ENCODE measurements at places on chromosomes 2 and 18.

DNA sequence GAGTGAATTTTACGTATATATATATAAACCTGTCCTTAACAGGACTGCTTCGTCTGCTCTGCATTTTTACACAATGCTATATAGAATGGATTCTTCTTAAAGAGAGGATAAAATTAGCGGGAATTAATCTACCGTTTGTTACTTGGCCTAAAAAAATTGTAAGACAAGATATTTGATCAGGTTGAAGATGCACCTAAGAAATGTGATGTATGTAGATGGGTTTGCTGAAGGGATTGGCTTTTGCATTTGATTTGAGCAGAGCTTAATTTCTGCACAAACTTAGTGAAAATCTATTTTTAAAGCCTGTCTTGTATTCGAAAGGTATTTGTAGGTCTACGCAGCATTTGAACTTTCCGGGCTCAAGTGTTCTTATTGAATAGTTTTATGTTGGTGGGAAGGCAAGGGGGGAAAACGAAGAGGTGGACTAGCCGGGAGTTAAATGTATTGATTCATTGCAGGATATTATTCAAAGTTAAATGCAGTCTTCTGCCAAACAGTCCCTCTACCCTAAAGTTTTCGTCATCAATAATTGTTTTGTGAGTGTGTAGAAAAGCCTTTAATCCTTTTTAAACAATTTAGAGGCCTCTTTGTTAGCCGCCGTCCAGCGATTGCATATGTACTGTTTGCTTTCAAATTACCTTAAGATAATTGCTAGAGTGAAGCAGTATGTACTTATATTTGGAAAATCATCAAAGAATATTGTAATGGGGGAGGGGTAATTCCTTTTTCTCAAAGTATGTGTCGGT, 1.2 kb downstream of the PPP1CB start:
- peak; percentile 30 for DNase-seq

GRCh38 chr2:160510617-160511016, 17.0 kb upstream of the RBMS1 start:
- no peak for DNase-seq

GRCh38 chr18:77067291-77068061, 65.1 kb downstream of the MBP start:
- no peak for DNase-seq

- no peak for DNase-seq
Measured at GRCh38 chr2:159737292-159737916, 25.1 kb downstream of the MARCHF7 start.

- DNase-seq, result peak; percentile 23
Measured at GRCh38 chr2:56009758-56010458, 86.3 kb upstream of the EFEMP1 start.

DNA sequence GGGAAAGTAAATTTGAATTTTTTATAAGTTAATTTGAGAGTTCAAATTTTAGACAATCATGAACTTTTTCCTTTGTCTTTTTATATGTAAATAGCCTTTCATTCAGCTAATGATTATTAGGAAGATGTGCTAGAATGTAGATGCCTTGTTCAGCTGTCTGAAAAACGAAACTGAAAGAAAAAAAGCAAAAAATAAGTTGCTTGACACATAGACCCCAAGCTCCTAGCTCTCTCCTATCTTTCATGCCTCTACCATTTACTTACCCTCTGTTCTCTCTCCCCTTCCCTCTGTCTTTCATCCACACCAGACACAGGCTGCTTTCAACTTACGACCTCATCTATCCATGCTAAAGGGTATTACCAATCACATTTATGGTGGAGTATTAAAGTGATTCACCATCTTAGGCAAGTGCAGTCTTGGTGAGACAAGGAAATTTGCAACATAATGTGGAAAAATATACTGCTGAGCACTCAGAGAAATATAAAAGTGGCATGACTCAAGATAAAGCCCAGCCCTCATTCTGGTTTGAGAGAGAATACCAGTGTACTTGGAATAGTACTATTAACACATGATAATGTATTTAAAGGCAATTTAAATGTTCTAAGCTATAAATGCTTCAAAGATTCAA, 425.6 kb downstream of the SUCLG1 start:
- DNase-seq, result no peak

GRCh38 chr18:59035591-59035990, 104.1 kb upstream of the SEC11C start:
- DNase-seq, result no peak

- DNase-seq, result no peak
Measured at GRCh38 chr2:88885275-88885674, 193.8 kb downstream of the RPIA start.

GRCh38 chr18:67310826-67311225, 205.7 kb downstream of the DSEL start:
- DNase-seq, result no peak

DNA sequence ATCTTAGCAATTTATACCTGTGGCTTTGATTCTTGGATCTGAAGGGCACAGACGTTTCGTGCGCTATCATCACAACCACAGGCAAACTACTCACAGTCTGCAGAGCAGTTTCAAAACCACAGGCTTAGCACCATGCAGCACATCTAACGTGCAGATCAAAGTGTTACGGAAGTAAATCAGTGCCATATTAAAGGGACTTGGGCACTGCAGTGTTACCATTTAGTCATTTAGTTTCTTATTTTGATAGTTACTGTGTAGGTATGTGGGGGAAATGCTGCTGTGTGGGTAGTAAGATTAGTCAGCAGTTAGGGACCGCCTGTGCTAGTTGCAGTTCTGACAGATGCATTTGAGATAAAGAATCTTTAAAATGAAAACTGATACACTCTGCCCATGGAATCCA, 384.0 kb downstream of the NBAS start:
- no peak for DNase-seq

DNA sequence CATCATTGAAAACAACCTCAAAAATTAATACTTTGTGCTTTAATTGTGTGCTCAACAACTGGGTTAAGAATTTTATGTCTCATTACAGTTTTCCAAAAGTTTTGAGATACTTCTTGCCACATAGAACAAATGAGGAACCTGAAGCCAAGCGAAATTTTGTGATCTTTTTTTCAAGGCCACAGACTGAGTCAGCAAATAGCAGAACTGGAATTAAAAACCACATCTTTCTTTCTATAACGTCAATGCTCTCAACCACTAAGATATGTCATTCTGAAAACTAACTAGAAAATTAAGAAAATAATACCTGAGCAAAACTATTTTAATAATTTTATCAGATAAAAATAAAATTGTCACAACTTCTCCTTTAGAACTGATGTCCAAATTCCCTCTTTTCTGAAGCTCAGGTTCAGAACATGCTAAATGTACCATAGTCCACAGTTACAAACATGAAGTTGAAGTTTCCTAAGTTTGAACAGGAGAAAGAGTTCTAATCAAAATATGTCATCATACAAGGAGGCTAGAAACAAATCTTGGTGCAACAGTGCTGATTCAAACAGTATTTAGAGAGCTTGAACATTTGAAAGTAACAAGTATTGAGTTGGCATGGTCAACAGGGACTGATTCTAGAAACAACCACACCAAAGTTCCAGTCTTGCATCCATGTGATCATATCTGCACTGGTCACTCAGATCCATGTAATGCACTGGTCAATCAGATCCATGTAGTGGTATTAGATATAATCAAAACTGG, 27.6 kb upstream of the CALCRL start:
- DNase-seq, result no peak

DNA sequence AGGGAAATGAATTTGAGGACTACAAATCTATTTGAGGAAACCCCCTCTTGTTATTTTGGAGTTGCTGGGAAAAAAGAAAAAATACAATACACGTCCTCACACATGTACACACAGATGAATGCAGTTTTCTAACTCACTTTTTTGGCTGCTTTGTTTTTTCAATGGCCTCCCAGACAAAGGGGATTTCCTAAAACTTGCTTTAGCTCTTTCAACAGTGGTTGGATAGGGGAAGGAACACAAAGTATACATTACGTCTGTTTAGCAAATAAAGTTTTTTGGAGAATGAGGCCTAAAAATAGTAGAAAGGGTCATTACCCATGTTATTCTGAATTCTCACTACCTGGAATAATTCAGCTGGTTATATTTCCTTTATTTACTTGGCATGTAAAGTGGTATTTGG, 125.3 kb upstream of the ITGB6 start:
- no peak for DNase-seq

- DNase-seq, result no peak
Measured at GRCh38 chr2:239578381-239578780, 177.6 kb upstream of the HDAC4 start.

DNA sequence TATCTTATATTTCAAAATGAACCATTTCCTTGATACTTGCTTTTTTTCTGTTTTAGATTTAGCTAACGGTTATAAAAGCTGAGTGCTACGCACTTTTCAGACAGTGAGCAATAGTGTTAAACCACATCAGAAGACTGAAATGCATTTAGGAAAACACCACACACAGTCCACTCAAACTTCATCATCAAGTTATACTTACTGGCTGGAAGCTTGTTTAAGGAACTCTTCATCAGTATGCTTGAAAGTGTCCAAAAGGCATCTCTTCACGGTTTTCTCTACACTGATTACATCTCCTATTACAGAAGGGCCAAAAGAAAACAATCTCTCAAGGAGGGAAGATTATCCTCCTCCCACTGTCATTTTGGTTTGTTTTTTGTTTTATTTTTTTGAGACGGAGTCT, 19.7 kb downstream of the ILKAP start:
- DNase-seq, result no peak

DNA sequence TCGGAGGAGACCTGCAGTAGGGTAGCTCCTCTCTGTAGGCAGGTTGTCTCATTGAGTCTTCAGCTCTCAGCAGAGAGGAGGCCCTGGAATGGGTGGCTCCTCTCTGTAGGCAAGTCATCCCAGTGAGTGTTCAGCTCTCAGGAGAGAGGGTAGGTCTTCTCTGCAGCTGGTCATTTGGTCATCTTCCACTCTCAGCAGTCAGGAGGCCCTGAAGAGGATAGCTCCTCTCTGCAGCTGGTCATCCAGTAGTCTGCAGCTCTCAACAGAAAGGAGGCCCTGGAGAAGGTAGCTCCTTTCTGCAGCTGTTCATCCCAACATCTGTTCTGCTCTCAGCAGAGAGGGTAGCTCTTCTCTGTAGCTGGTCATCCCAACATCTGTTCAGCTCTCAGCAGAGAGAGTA, 26.0 kb upstream of the RUFY4 start:
- no peak for DNase-seq

GRCh38 chr2:230306474-230306873, 20.5 kb upstream of the SP140L start:
- DNase-seq, result no peak

DNA sequence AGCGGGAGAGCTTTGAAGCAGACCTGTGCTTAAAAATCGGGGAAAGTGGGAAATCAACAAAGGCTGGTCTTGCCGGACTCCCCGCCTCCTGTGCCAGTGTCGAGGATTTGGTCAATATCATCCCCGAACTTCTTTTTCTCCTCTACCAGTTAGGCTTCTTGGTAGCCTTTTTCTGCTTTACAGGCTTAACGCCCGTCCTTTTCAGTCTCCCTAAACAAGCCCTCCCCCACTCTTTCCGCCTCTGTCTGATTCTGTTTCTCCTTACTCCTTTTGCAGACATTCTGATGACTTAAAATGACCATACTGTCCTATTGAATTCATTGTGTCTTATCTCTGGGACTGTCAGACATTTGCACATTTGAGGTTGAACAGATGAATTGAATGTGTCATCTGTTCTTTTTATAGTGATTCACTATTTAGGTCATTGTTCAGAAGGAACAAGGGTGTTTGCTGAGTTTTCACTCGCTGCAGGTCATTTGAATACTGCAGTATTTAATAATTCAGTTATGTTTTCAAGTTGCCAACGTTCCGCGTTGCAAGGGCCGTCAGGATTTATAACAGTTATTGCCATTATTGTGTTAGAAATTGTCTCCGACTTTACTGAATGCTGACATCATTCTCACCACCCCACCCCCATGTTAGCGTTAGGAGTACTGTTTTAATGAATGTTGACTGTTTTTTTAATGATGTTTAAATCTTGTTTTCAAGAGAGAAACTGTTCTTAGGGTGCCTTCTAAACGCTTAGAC, 1.1 kb downstream of the ITGAV start:
- peak; percentile 54 for DNase-seq

DNA sequence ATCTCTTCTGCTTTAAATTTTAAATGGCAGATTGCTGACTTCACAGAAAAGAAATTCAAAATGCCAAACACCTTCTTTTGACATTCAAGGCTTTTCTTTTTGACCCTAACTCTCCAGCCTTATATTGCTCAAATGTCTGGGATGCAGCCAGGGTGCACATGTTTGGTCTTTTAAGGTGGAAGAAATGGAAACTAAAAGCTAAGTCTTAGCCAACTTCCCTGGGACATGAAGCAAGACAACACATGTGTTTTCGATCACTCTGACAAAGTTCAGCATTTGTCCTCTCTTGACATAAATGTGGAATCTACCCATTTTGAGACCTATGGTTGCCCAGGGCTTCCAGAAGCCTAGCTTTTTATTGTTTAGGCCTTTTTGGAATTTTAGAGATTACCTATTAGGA, 161.6 kb downstream of the RDH14 start:
- DNase-seq, result no peak

DNA sequence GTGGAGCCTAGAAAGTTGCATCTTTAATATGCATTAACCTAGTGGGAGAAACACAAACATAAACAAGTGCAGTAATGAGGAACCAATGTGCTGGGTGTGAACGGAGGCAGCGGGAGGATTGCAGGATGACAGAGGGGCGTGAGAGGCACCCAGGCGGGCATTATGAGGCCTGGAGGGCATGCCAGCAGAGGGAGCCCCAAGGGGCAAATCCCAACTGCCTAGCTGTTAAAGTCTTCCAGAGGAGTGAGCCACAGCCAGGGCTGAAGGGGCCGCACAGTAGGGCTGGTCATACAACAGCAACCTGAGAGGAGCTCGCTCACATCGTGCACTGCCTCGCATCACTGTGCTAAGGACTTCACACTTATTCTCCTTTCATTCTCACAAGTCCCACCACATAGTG, 13.3 kb upstream of the PRELID3A start:
- peak; percentile 45 for DNase-seq

- no peak for DNase-seq
Measured at GRCh38 chr2:107108556-107108955, 222.6 kb upstream of the ST6GAL2 start.

- peak; percentile 80 for DNase-seq
Measured at GRCh38 chr2:174748948-174749347, 15.3 kb downstream of the CHRNA1 start.

- DNase-seq, result no peak
Measured at GRCh38 chr2:144071461-144071860, 448.5 kb downstream of the ZEB2 start.

- no peak for DNase-seq
Measured at GRCh38 chr2:68420254-68420910, 46.7 kb downstream of the FBXO48 start.

DNA sequence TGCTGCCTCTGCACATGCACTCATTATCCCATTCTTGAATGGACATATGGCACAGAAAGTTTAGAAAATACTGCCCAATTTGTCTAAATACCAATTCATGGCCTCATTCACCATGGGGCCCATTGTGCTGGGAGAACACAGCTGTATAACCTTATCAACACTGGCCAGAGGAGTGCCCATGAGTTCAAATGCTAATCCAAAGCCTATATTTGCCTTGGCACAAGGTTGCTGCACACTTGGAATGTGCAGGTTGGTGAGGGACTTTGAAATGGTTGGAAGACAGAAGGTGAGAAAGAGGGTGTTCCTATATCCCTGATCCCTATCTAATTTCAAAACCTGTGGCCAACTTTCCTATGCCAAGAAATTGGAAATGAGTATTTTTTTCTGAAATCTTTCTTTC, 693.9 kb upstream of the ID2 start:
- no peak for DNase-seq
